ENCODE measurements at places on chromosomes 13 and 19.

GRCh38 chr19:15240515-15240914, 8.3 kb upstream of the EPHX3 start:
- DNase-seq = no peak

DNA sequence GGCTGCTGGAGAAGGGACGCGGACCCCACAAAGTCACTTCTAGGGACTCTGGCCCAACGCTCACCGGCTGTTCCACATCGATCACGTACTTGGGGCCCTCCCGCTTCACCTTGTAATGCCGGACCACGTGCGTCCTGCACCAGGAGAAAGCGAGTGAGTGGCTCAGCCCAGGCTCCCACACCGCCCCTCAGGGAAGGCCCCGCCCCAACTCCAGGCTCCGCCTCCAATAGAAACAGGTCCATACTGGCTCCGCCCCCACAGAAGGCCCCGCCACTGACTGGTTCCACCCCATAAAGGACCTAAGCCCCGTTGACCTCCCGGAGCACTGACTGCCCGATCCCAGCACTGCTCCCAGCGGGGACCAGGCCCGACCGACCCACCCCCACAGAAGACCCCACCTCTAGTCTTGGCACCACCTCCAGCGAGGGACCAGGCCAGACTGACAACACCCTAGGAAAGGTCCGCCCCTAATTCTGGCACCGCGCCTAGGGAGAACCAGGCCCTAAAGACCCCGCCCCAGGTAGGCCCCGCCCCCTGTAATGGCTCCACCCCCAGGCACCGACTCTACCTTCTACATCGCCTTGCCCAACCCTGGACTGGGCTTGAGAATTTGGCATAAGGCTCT, 11.3 kb downstream of the STAP2 start:
- DNase-seq = peak; percentile 87

DNA sequence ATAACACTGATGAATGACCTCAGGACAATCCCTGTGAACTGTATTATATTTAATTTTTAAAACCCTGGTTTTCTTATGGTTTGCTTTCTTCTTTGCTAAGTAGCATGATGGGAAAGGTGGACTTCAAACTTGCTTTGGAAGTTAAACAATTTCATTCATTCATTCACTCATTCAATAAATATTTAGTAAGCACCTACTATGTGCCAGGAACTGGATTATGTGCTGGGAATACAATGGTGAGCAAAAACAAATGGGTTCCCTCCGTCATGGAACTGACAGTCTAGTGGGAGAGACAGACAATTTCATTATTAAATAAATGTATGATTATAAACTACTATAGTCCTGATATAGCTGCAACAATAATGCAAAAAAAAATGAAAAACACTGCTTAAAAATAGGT, 70.3 kb downstream of the USP12 start:
- DNase-seq = no peak

GRCh38 chr13:48515732-48516131, 17.1 kb downstream of the RCBTB2 start:
- DNase-seq = peak; percentile 34

DNA sequence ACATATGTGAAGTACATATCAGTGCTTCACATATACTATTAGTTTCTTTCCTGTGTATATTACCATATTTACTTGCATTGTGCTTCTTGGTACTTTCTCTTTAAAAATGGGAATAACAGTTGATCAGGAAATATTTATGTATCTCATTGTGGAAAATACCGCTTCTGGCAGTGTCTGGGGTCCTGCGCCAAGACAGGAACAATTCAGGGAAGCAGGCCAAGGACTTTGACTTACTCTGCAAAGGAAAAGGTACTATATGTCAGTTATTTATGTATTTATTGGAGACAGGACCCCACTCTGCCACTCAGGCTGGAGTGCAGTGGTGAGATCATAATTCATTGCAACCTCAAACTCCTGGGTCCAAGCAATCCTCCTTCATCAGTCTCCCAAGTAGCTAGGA, 57.7 kb upstream of the NBEA start:
- no peak for DNase-seq

DNA sequence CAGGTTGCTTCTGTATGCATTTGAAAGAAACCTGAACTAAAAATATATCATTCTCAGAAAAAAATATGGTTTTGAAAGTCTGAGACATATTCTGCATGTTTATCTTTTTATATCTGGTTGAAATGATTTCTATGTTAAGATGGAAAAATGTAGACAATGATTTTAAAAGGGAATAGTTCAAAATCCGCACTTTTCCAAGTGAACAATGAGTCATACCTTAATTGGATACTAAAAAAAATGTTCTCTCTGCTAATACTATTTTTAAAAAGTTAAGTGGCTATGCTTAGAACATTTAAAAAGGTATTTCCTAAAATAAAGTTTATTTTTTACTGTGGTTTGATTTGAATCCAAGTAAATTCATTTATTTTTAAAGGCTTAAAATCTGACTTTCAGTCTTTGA, 801.4 kb downstream of the SLITRK6 start:
- DNase-seq = no peak

DNA sequence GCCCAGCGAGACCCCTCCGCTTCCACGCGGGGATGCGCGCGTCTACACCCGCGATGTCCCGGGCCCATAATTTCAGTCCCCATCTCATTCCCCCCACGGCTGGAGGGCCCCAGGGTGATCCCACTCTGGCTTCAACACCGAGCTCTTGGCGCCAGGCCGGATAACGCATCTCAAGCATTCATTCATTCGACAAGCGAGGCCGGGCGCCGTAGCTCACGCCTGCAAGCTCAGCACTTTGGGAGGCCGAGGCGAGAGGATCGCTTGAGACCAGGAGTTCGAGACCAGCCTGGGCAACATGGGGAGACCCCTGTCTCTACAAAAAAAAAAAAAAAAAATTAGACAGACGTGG, 5.9 kb downstream of the ANGPTL6 start:
- no peak for DNase-seq

- peak; percentile 31 for DNase-seq
Observed at GRCh38 chr19:33660410-33661124, 38.8 kb downstream of the CHST8 start.

GRCh38 chr19:34051255-34051654, 121.0 kb upstream of the LSM14A start:
- no peak for DNase-seq

DNA sequence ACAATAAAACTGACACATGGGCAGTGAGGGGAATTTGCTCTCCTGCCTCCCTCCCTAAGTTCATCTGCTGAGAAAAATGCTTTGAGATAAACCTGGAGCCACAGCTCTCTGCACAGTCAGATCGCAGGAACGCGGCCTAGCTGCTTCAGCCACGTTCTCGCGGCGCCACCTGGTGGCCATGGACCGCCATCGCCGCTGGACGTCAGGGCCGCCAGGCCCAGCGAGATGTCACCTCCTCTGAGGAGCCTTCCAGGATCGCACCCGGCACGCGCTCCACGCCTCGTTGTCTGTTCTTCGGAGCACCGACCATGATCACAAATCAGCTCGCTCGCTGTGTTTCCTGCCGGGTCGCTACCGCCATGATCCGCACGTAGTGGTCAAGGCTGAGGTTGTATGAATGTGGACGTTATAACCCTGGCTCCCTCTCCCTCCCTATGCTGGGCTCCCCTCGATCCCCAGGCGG, 20.6 kb upstream of the USP29 start:
- peak; percentile 55 for DNase-seq

DNA sequence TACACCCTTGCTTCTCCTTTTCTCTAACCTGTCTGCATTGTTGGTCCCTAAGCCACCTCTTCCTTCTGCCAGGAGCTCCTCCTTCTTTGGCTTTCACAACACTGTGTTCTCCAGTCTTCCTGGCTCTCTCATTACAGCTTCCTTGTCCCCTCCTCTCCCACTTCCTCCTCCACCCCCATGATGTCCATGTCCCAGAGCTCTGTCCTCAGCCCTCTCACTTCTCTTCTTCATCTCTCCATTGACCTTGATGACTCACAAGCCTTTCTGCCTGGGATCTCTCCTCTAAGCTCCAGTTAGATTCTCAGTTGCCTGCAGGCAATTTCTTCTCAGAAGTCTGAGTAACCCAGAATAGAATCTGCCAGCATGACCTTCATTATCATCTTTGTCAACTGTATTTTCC, 100.3 kb upstream of the WASF3 start:
- peak; percentile 65 for DNase-seq

GRCh38 chr19:4969292-4969771, 419 bp downstream of the KDM4B start:
- DNase-seq = no peak

DNA sequence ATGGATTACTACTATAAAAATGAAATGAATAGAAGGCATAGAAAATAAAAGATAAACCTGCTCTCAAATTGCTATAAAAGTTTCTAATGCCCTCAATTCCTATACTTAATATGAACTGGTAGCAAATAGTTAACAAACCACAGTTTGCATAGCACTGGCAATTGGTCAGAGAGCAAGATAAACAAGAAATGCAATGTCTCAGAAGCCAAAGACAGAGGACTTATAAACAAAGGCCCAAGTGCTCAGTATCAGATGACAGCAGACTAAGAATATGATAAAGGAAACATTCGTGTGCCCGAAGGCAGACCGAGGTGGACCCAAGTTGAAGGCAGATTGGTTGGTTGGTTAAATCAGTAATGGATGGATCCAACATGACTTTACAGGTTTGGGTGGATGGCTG, 50.6 kb downstream of the IPO5 start:
- no peak for DNase-seq

GRCh38 chr13:29909975-29910674, 59.7 kb upstream of the UBL3 start:
- peak; percentile 89 for DNase-seq
